Left ventricle myocardium inferior (tissue), 1 donor: ENCODE measurements at places on chromosomes 2 and 18.
A peak's percentile ranks its signal among the peaks of the same experiment; 100 is the strongest.

DNA sequence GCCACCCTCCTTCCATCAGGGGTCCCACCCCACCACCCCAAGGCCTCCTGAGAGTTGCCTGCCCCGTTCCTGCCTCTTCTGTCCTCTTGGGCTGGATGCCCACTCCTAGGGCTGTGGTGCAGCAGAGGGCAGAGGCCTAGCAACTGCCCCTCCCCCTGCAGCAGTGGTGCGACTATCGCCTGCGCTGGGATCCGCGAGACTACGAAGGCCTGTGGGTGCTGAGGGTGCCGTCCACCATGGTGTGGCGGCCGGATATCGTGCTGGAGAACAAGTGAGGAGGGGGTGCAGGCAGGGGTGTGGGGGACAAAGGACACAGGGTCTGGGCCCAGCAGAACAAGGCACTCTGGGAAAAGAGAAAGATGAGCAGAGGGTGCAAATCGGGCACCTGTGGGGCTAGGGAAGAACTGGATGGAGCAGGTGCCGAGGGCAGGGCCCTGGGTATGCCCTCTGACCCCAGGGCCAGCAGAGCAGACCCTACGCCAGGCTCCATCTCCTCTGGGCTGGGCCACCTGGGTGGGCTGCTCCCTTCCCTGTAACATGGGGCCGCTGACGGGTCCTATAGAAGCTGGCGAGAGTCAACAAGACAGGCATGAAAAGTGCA lies 1.0 kb downstream of the CHRNG start:
- peak; percentile 1 for DNase-seq

DNA sequence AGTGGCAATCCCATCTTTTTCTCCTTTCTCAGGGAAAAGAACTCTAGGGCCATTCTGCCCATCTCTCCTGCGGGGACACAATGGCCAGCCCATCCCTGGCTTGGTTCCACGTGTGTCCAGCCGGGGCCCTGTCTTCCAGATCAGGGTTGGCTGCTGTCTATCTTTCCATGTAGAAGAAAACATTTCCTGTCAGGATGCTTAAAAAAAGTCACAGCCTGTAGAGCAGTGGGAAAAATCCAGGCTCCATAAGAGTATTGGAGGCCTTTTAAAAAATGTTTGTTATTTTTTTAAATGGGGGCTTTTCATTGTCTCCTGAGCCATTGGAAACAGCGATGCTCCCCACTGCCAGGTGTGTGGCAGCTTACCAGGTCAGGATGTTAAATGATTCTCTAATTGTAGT lies 105.6 kb downstream of the TGFA start:
- no peak for DNase-seq

DNA sequence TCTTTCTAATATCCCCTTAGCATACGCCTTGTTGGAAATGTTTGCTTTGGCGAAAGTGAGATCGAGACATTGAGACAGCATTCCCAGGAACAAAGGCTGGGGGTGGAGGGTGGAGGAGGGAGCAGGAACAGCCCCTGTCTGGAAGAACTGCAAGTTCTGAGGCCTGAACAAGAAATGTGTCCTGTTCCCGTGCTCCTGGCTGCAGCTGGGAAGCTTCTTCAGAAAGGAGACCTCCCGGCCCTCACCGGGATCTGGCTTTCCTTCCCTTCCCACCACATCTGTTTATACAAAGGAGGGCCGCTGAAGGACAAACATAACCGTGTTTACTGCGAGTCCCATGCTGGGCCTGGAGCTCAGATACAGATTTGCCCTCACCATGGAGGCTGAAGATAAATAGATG lies 35.9 kb downstream of the AFF3 start:
- DNase-seq: peak; percentile 31

- no peak for DNase-seq
Measured at GRCh38 chr2:240372101-240372500, 63.4 kb upstream of the GPC1 start.

DNA sequence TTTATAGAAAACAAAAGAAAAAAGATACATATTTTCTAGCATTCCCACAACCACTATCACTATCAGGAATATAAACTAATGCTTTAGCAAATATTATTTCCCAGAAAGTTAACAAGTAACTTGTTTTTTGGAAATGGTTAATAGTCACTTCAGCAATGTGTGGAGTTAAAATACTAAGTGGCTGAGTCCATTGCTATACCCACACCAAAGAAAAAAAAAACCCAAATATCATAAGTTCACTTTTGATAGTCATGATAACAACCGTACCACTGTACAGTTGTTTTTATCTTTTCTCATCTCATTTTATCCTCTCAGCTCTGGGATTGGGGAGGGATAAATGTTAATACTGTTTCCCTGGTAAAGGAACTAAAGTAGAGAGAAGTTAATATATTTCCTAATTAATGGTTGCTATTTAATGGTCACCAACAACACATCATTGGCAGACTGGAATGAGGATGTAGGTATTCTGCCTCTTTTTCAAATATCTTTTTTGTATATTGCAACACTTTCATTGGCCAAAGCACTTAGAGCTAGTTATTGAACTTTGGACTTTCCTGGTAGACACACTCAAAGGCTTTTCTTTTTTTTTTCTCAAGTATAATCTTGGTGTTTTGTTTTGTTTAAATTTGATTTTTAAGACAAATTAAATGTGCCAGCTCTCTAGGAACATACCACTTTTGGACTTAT lies 18.4 kb upstream of the KANSL1L start:
- DNase-seq: no peak

DNA sequence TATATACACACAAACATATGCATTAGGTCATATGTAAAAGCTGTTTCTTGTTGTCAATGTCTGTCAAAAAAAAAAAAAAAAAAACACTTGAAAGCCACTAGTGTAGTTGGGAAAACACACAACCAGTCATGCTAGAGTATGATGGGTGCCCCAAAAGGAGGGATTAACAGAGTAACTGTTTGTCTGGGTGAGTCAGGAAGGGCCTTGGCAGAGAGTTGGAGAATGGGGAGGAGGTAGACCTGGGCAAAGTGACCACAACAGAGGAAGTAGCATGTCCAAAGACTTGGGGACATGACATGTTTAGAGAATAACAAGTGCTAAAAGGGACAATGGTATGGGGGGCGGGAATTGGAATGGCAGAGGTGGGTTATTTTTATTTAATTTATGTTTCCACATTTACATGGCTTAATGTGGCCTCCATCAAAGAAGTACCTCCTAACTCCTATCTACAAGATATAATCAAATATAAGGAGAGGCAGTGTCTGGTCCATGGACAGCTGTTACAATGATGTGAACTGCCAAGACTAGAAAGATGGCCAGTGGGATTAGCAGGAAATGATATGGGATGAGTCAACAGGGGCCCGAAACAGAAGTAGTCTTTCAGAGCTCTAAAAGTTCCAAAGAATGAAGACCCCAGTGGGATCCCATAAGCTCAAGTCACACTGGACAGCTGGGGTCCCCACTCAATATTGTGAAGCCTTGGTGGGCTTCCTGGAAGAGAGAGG lies 99.9 kb upstream of the ZFP36L2 start:
- no peak for DNase-seq

DNA sequence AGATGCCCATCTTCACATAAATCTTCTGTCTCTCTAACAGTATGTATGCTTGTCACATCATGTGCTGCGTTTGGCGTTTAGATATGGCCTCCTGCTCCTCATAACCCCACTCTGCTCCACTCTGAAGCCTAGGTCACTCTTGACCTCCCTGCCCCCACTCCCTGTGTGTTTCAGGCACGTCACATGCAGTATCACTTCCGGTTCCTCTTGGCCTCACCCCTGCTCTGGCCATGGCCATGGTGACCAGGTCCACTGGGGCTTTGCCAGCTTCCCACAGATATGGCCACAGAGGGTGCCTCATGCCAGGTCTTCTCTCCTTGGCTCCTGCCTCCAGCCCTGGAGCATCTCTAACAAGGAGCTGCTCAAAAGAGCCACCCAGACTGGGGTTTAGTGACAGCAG lies 160.0 kb downstream of the RNF152 start:
- DNase-seq: no peak

DNA sequence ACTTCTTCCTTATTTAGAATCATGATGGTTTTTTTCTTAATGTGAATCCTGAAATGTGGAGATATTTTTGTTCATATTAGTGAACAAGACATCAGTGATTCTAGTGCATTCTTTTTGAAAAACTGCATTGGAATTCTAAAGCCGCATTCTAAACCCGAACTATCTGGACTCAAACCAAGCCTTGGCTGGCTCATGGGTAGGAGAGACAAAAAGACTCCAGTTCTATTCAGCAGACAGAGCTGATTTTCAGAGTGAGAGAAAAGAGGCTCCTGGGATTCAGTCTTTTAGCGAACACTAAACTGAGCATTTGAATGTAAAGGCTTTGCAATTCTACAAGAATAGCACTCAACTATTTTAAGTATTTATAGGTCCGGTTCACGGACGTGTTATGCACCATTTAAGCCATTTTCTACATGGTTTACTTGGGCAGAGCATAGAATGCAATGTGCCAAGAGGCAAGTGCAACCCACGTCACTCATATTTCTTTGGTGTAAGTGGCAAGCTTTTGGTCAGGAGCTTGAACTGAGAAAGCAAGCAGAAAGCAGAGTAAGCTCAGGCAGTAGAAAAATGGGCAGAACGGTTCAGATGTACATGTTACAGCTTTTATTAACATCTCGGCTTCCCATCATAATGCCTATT lies 227.3 kb upstream of the RAB12 start:
- no peak for DNase-seq

DNA sequence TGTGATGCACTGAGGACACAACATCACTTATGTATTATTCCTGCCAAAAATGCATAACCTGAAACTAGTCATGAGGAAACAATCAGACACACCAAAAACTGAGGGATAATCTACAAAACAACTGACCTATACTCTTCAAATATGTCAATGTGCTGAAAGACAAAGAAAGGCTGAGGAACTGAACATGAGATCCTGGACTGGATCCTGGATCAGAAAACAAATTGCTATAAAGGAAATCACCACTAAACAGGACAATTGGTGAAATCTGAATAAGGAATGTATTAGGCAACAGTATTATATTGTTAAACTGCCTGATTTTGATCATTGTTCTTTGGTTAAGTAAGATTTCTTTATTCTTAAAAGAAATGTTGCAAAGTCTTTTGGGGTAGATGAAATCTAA lies 28.8 kb downstream of the CUL3 start:
- no peak for DNase-seq

DNA sequence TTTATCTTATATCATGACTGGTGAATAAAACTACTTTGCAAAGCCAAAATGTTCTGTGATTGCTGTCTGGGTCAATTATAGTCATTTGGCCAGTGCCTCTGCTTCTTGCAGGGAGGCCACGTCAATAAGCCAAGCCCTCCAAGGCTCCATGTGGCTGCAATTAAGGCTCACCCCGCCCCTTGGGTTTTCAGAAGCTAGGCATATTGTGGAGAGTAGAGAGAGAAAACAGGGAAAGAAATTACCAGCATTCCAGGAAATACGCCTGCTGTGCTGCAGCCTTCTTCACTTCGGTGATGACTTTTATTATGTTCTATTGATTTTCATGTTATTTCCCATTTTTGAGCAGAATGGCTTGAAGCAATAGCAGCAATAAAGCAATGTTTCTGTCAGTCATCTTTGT lies 319.7 kb downstream of the SOX11 start:
- DNase-seq: no peak

DNA sequence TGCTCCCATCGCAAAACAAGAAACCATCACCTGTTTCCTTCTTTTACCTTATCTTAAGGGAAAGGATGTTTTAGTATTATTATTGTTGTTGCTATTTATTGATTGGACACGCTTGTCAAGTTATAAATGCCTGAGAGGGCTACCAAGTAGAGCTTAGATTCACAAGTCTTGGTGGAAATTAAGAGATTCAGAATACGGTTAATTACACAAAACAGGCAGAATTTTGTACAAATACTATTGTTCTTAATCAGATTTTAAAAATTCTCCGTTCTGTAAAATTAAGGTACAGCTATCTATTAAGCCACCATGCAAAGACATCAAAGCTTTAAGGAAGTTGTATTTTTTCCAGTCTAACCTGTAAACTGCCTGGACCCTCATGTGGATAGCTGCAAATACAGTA lies 1.1 kb upstream of the ZNF521 start:
- DNase-seq: no peak

- DNase-seq: no peak
Measured at GRCh38 chr2:207126724-207127308, 38.9 kb downstream of the KLF7 start.

GRCh38 chr2:71785516-71785981 lies 332.2 kb downstream of the DYSF start:
- no peak for DNase-seq

GRCh38 chr2:128841803-128842202 lies 523.1 kb upstream of the HS6ST1 start:
- DNase-seq: no peak

- no peak for DNase-seq
Measured at GRCh38 chr2:144152817-144153271, 367.1 kb downstream of the ZEB2 start.

DNA sequence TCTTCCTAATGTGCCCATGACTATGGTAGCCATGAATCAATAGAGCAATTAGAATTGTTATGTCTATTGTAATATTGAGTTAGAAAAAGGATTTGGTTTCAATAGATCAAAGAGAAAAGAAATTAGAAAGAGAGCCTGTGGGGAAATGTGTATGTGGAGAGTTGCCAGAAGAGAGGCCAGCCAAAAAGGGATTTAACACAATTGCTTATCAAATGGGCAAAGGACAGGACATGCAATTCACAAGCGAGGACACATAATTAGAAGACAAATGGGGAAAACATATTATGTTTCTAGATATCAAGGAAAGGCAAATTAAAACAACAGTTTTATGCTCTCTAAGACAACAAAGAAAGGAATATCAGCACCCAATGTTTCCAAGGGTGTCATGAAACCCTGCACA lies 403.2 kb upstream of the KLHL29 start:
- DNase-seq: no peak

DNA sequence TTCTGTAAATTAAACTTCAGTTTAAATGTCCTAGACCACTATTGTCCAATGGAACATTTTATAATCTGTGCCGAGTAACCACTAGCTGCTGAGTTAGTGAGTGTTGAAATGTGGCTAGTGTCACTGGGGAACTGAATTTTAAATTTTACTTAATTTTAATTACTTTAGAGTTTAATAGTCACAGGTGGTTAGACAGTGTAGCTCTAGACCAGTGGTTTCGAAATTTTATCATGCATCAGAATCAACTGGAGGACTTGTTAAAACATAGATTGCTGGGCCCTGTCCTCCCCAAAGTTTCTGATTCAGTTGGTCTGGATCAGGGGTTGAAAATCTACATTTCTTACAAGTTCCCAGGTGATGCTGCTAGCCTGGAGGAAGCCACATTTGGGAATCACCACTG lies 110.4 kb downstream of the FMNL2 start:
- no peak for DNase-seq

DNA sequence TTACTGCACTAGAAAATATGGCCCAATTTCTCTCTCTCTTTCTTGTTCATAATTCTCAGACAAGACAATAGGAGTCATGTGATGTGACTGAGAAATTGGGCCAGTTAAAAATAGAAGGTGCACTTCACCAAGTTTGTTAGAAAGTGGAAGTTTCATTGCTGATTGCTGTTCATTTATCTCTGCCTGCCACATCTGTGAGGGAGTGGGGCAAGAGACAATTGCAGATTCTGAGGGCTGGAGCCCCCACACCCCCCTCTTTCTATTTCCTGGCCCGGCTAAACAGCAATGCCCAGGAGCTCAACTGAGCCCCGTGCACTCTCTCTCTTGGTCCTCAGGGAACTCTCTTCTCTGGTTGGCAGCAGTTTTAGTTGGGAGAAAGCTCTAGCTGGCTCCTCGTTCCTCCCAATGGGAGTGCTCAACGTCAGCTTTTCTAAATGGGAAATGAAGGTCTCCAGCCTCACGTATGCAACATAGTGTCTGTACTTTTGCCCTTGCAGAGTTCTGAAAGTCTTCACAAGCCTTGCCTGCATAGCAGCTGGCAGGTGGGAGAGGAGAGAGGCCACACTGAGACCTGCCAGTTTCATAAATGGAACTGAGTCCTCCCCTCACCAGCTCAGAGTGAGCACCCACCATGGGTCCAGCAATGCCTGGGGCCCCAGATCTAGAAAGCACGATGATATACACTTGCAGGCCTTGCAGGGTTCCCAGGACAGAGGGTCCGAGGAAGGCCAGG lies 115.7 kb downstream of the MYCN start:
- no peak for DNase-seq
